ENCODE measurements at places on chromosomes 11 and 22.

- DNase-seq: no peak
These were observed 1.7 kb upstream of the OOSP4A start for GRCh38 chr11:59962107-59962482.

GRCh38 chr11:77107950-77108349 is 5.3 kb downstream of the OMP start:
- no peak for DNase-seq

DNA sequence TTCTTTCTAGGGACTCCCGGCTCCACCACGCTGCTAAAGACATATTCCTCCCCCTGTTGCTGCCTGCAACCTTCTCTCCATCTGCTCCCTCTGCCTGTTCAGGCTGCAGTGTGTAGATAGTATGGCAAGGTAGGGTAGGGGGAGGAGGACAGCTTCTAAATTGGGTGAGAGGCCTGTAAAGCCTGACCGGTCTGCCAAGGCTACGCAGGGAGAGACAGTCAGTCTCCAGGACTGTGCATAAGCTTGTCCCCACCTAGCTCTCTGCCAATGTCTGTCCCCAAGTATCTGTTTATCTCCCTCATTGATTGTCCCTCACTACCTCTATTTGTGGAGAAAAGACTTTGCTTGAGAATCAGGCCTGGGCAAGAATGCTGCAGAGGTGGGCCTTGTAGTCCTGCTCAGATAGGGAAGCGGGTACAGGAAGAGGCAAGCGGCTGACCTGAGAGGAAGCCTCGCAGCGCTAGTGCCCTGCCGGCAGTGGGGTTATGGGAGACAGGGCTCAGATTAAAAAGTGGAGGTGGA is 871 bp upstream of the SEZ6L start:
- DNase-seq: no peak

DNA sequence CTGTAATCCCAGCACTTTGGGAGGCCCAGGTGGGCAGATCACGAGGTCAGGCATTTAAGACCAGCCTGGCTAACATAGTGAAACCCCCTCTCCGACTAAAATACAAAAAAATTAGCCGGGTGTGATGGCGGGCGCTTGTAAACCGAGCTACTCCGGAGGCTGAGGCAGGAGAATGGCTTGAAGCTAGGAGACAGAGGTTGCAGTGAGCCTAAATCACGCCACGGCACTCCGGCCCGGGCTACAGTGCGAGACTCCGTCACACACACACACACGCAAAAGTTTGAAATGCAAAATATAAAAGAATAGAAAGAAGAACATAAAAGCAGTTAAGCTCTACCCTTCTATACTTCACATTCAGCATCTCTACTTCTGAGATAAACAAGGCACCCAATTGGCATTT is 1165.9 kb upstream of the CNTN5 start:
- DNase-seq: no peak

DNA sequence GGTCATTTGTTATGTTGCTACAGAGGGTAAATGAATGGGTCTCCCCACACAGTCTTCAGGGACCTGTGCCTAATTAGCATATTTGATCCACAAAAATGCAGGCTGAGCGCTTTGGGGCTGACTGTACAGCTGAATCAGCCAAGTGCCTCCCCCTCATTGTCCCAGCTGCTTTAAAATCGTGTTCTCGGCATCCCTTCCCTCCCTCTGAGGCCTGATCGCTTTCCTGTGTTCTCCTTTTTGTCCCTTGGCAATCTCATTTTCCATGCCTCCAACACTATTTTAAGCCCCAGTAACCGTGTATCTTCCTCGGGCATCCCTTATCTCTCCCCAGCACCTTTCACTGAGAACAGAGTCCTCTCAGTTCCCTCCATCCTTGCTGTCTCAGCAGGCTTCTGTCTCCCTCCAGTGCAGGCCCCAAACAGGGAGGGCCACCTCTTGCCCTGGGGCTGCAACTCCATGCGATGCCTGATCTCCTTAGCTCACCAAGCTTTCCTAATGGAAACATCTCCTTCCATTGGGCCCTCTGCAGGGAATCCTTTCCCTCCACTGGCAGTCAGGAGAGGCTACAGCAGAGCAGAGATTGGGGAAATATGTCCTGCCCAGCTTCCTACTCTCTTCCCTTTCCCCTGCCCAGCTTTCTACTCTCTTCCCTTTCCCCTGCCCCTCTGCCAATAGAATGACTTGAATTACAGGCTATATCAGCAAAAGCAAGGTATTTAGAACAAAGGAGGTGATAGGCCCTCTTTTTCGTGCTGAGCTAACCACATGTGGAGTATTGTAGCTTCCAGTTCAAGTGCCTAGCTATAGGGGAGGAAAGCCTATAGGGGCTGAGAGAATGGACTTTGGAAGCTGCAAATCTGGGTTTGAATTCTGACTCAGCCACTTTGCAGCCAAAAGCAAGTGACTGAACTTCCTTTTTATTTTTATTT is 13.8 kb downstream of the UQCR10 start:
- DNase-seq: no peak

DNA sequence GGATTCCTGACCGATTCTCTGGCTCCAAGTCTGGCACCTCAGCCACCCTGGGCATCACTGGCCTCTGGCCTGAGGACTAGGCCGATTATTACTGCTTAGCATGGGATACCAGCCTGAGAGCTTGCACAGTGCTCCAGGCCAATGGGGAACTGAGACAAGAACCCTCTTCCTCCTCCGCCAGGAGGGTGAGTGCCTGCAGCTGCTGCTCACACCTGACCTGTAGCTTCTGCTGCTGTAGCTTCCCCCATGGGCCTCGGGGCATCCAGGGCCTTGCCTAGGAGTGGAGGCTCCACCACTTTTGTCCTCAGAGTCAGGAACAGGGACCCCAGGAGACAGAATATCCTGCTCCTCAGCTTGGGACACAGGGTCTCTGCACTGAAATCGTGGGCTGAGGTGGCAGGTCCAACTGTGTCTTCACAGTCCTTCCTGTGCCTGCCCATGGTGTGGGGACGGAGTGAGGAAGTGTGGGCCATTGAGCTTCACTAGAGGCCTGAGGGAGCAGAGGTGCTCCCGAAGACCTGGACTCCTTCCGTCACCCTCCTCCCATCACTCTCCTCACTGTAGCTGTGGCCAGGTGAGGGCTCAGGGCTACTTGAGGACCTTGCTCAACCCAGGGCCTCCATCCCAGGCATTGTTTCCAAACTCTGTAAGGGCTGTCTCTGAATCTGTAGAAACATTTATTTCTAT is 103.8 kb downstream of the ZNF280B start:
- DNase-seq: no peak

DNA sequence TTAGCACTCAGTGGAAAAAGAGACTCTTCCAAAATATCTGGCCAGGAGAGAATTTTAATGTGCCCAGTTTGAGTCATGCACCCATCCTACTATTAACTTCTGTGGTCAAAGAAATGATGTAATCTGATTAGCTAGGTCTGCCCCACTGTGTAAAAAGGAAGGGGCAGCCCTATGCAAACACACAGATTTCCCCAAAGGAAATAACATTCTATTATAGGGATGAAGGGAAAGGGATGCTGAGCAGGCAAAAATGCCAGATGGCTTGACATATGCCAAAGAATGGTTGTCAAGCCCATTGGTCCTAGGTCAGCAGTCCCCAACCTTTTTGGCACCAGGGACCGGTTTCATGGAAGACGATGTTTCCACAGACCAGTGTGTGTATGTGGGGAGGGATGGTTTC is 43.3 kb upstream of the PAK1 start:
- DNase-seq: no peak

DNA sequence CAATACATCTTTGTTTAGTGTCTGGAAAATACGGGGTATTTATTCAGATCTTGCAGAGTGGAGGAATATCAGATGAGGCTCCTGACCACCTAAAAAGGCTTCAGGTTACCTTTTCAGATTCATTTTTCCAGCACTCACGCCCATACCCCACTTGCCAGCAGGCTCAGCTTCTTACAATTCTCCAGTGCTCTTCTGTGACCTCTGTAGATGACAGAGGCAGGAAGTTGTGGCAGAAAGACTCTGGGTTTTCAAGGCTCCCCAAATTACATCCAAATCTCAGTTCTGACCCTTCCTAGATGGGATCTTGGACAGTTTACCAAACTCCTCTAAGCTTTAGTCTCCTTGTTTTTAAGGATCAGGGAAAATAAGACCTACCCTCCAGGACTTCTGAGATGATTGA is 61.1 kb downstream of the SYTL2 start:
- DNase-seq: no peak

GRCh38 chr11:37929100-37929653 is 1331.1 kb upstream of the RAG2 start:
- DNase-seq: no peak

DNA sequence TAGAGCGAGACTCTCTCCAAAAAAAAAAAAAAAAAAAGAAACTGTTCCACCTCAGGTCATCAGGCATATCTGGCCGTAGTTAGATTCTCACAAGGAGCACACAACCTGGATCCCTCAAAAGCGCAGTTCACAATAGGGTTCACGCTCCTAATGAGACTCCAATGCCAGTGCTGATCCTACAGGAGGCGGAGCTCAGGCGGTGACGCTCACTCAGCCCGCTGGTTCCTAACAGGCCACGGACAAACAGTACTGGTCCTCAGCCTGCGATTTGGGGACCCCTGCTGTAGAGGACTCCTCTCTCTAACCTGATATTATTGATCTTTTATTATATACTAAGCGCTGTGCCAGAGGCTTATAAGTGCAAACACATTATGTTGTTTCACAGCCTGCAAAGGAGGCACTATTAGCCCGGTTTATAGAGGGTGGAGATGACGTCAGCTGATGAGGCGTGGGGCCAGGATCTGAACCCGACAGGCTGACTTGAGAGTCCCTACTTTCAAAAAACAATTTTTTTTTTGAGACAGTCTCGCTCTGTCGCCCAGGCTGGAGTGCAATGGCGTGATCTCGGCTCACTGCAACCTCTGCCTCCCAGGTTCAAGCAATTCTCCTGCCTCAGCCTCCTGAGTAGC is 4.9 kb upstream of the MAFF start:
- no peak for DNase-seq

- DNase-seq: no peak
These were observed 8.7 kb downstream of the CCDC83 start for GRCh38 chr11:85863855-85864254.

- DNase-seq: no peak
These were observed 24.3 kb downstream of the BCR start for GRCh38 chr22:23204541-23205157.

GRCh38 chr22:49210606-49211005 is 617.1 kb downstream of the BRD1 start:
- DNase-seq: no peak

GRCh38 chr11:88017666-88018065 is 157.6 kb downstream of the RAB38 start:
- no peak for DNase-seq

- no peak for DNase-seq
These were observed 10.7 kb downstream of the CRY2 start for GRCh38 chr11:45857961-45858474.

- DNase-seq: no peak
These were observed 12.2 kb downstream of the TKFC start for GRCh38 chr11:61345170-61345610.

GRCh38 chr11:69931994-69932910 is 113.0 kb upstream of the FGF3 start:
- no peak for DNase-seq

GRCh38 chr11:108871867-108872266 is 207.0 kb downstream of the DDX10 start:
- DNase-seq: no peak

- peak; percentile 37 for DNase-seq
These were observed 215.0 kb upstream of the CTSC start for GRCh38 chr11:88552379-88553062.

DNA sequence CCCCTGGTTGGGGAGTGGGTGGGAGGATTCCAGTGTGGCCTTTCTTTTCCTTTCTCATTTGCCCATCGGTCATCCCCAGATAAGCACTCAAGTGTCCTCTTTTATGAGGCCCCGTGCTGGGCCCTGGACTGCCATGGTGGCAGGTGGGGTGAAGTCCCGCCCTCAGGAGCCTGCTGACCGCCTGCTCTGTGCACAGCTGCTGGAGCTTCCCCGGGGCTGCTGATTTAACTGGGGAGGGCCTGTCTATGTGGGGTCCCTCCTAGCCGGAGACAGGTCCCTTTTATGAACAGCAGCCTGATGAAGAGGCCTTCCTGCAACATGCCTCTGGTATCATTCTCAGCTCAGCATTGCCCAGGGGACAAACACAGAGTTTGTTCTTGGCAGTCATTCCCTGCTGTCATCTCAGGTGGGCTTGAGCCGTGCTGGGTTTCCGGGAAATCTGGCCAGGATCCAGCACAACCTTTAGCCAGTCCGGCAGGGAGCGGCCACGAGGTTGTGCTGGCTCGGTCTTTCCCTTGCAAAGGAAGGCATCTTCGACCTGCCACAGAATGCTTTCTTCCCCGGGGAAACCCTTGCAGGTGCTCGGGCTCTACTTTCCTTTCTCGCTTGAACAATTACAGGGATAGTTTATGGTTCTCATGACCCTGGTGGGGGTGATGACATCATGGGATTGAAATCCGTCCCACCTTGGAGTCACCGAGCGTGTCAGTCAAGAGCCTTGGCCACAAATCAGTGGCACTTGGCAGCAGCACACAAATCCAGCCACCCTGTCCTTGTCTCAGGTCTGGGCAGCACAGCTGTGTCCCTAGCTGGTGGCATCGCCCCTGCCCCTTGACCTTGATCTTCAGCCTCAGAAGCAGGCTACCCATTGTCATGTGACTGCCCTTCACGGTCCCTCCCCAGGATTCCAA is 20.1 kb downstream of the ST14 start:
- DNase-seq: no peak

DNA sequence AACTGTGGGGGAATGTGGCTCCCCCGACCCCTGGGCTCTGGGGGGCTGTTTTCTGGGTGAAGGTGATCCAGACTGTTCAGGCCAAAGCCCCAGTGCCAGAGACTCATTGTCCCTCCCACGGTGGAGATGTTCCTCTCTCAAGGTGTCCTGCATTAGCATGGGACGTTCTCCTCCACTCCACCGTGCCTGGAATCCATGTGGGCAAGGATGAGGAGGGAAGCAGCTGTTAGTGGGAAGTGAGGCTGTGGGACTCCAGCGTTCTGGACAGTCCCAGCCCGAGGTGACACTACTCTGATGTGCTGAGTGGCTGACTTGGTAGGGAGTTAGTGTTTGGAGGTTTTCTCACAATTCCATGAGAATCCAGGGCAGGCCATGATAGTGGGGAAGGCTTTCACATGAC is 31.4 kb upstream of the CLDN5 start:
- DNase-seq: no peak

DNA sequence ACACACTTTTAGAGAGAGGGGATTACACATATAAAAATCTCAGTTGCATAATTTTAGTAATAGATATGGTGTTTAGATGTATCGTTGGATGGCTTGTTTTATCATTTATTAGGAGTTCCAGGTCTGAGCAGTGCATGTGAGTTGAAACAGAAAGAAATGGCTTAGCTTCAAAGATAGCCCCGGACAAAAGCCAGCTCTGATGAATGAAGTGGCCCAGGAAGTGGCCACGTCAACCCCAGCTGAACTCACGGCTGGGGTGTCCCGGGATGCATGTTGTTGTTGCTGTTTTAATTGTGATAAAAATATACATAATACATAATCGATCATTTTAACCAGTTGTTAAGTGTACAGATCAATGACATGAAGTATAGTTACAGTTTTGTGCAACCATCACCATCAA is 1513.6 kb downstream of the BRD1 start:
- no peak for DNase-seq

GRCh38 chr11:128294001-128294670 is 293.2 kb downstream of the ETS1 start:
- DNase-seq: no peak

GRCh38 chr11:93904716-93905115 is 54.3 kb upstream of the VSTM5 start:
- DNase-seq: no peak

- DNase-seq: no peak
These were observed 193.6 kb downstream of the BUD13 start for GRCh38 chr11:116579031-116579653.

GRCh38 chr22:36227396-36227795 is 11.9 kb downstream of the APOL2 start:
- no peak for DNase-seq

GRCh38 chr11:81005595-81005994 is 1564.8 kb upstream of the TENM4 start:
- no peak for DNase-seq

Data from stimulated activated CD8-positive, alpha-beta memory T cell treated with anti-CD3 and anti-CD28 coated beads, Interleukin-2, amount 100 ng/mL, for 48 hours (primary cell).